ENCODE measurements at places on chromosomes 2 and 18. TPM values are rescaled to one million over a fixed set of nuclear protein-coding genes. Genes with fewer than 3 reads are reported as not detected.

DNA sequence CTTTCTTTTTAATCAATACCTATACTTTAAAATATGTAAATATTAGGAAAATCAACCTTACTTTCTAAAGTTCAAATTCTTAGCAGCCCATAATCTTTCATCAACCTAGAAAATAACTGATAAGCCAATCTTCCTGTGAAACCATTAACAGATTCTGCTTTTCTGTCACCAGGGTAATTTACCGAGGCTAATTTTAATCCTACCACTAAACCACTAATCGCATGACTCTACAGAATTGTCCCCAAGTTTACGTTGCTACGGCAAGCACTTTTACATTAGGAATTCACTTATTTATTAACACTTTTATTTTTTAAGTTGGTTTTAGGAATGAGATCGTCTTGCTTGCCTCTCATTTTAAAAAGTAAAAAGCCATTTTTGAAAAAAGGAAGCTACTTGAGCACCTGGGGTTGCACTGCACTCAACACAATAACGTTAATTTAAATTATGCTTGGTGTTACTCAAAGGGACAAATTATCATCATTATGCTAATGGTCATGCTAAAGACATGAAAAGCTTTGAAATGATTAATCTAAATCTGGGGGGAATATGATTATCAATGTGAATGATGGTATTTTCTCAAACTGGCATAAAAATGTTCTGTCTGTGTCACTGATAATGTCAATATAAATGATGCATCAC, 10.2 kb downstream of the ZNF516 start:
- DNase-seq, result no peak

DNA sequence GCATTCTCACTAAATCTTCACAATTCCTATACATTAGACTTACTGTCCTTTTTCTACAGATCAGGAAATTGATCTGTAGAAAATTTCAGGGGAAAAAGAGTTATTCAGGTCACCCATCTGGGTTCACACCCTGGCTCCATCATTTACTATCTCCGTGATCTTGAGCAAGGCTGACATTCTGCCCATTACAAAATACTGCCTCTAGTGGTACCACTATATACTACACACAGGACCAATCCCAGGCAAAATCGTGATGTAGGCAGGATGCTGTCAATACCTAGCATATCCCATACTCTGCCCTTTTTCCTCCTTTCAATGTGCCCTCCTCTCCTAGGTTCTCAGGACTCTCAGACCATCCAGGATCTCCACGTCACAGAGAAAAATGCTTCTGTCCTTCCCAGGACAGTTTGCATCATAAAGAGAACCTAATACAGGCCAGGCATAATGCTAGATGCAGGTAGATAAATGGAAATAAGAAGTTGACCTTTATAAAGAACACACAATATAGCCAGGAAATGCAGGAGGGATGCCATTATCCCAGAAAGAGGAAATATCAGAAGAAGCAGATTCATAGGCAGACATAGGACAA, 101.9 kb downstream of the CDH20 start:
- DNase-seq, result no peak

DNA sequence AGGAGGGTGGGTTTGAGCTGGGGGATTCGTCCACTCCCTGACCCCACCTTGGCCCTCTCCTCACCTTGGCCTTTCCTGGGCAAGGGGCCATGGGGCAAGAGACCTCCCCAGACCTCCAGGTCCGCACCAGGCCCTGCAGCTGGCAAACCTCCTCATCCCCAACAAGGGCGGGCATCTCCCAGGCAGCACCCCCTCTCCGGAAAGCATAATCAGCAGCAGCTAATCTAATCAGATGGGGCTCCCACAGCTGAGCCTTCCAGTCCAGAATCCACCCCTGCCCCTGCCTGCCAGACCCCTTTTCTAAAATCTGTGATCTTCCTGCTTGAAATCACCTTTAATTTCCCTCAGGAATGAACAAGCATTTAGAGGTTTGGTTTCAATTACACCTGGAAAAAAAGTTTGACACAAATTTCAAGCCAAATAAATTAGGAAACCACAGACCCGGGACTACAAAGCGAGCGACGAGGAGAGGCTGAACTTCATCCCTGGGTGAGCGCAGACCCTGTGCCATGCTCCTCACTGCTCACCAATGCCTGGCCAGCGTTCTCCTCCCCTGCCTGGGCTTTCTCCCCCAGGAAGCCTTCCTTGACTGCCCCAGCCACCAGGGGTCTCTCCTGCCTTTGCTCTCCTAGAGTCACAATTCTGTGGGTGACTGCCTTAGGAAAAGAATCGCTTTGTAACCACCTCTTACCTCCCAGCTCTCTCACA, 143.0 kb upstream of the MYCN start:
- no peak for DNase-seq

KLHL14 gene
- not detected for total RNA-seq

- no peak for DNase-seq
Measured at GRCh38 chr18:457140-457519, 43.4 kb downstream of the COLEC12 start.

MAPRE2 gene
- total RNA-seq, result 112 TPM

DNA sequence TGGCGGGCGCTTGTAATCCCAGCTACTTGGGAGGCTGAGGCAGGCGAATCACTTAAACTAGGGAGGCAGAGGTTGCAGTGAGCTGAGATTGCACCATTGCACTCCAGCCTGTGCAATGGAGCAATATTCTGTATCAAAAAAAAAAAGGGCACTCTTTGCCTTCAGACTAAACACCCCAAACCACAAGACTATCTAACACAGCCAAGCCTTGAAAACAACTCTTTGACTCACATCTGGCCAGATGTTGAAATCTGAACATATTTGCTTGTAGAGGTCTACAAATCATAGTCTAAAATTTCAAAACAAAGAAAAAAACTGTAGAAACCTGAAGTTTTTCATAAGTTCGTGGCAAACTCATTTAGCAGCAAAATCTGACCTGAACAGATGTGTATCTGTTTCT, 94.9 kb downstream of the FAM161A start:
- DNase-seq, result no peak

GRCh38 chr2:134169788-134170187, 84.1 kb upstream of the MGAT5 start:
- no peak for DNase-seq

DNA sequence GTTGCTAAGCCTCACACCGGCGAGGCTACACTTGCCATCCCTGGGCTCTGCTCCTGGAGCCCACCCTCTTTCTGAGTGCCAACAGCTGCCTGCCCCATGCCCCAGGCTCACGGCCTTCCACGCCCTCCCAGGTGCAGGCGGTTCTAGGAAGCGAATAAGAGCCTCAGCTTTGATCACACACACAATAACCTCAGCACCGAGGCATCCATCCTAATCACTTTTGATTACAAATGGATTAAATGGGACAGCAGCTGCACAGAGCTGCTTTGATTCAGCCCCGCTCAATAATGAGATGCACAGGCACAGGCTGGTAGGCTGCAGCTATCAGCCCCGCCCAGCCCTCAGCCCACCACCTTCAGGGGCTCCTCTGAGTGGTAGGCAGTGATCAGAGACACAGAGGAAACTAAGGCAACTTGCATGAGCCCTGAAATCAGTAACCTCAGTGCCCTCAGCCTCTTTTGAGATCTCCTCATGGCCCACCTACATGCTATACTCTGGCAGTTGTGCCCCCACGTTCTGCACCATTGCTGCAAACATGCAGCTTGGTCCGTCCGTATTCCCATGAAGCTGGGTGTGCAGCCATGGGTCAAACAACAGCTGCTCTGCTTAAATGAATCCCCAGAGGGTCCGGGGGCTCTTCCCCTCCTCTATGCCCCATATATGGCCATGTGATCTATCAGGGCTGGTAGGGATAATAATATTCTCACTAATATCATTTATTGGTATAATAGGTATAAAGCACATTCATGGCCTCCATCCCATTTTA, 171.4 kb downstream of the SETBP1 start:
- no peak for DNase-seq

- DNase-seq, result no peak
Measured at GRCh38 chr2:102499558-102499957, 26.5 kb downstream of the SLC9A4 start.

ING5 gene
- total RNA-seq, result 51.3 TPM

CHRNG gene
- total RNA-seq, result not detected

- no peak for DNase-seq
Measured at GRCh38 chr2:201116959-201117734, 1.2 kb downstream of the CFLAR start.

DNA sequence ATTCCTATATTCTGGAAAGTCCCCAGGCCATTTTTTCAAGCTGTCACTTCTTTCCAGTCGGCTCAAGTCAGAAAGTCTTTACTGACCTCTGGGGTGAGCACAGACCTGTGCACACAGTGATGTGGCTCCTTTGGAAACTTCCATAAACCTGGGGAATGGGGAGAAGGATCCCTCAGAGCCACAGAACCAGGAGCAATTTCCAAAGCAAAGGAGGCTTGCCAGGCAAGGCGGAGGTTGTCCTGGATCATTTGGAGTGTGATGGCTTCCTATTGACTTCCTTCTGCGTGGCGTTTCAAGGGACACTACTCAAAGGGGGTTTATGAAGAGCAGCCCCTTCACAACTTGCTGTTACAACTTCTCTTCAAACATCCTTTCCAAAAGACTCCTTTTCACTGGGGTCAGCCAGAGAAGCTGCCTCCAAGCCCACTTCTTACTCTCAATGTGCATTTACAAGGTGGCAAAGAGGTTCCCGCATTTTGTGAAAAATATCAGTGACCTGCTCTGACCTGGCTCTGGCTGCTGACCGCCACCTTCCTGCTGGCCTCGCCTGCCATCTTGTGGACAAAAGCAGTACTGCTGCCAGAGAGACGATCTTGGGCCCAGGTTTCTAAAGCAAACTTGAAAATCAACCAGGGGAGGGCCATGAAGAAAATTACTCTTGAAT, 18.2 kb upstream of the TMEM247 start:
- peak; percentile 80 for DNase-seq

PREB gene
- 12.6 TPM for total RNA-seq

DNA sequence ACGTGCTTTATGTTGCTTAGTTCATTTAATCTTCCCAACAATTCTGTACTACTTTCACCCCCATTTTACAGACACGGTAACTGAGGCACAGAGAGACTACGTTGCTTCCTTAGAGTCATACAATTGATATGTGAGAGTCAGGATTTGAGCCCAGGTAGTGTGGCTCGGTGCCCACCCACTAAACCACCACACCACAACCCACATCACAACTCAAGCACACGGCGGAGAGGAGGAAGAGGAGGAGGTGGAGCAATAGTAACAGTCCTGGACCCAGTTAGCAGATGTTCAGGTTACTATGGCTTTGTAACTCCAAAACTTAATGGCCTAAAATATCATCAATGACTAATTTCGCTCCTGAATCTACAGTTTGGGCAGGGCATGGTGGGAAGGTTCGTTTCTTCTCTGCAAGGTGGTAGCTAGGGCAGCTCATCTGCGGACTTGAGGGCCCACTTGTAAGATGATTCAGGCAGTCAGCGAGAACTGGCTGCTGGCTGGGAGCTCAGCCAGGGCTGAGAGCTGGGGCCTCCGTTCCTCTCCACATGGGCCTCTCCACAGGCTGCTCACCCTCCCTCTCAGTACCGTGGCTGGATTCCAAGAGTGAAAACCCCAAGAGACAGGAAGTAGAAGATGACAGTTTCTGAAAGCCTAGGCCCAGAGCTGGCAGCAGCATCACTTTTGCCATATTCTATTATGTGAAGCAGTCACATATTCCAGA, 167.1 kb downstream of the ZFP36L2 start:
- peak; percentile 73 for DNase-seq

ATL2 gene
- total RNA-seq, result 85.5 TPM

DNA sequence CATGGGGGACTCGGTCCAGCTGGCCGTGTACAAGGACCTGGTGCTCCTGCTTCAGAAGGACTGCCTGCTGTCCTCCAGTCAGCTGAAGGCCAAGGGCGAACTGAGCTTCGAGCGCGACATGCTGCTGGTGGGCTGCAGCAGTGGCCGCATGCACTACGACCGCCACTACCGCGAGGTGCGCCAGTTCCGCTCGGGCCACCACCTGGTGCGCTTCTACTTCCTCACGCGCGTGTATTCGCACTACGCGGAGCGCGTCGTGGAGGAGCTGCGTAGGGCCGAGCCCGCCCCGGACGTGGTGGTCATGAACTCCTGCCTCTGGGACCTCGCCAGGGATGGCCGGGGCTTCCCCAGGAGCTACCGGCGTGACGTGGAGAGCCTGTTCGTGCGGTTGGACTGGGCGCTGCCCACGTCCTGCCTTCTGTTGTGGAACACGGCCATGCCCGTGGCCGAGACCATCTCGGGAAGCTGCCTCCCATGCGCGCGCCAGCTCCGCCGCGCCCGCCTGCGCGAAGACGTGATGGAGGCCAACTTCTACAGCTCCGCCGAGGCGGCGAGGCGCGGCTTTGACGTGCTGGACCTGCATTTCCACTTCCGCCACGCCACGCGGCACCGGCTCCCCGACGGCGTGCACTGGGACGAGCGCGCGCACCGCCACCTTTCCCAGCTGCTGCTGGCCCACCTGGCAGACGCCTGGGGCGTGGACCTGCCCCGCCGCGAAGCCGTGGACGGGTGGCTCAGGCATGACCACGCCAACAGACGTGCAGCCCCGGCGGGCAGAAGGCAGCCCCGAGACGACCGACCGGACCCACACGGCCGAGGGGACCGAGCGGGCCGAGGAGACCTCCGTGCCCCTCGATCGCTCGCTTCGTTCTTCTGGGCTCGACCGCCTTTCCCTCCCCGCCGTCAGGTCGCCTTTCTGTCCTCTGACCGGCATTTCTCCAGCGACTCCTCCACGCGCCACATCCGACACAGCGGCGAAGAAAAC, 293.9 kb upstream of the ERBB4 start:
- no peak for DNase-seq

SERPINB13 gene
- total RNA-seq, result not detected

DNA sequence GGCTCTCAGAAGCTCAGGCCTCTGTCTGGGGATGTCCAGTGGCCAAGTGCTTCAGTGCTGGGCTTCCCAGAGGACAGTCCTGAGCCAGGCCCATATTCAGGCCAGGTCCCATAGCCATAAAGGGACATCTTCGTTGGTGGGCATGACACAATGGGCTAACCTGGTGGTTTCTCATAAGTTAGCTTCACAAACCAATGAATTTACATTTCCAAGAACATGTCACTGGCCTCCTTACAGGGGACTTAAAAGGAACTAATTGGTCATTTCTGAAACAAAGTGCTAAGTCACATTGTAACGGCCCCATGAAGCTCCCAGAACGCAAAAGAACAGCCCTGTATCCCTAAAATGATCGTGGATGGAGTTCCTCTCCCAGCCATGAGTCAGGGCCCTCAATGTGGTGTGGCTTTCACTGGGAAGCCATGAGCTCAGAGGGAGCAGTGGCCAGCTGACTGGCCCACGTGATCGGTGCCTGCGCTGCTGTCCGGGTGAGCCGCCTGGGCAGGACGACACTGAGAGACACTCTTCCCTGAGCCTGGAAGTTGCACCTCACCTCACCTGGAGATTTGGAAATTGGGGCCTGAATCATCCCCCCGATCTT, 163.7 kb upstream of the APCDD1 start:
- no peak for DNase-seq

STK16 gene
- total RNA-seq, result 14.1 TPM

GRCh38 chr2:219968685-219969345, 341.4 kb downstream of the SLC4A3 start:
- no peak for DNase-seq

GRCh38 chr18:79857082-79857671, 59.4 kb downstream of the KCNG2 start:
- DNase-seq, result no peak

All from CD4-positive, alpha-beta T cell (primary cell).